ENCODE measurements at places on chromosomes 16 and 17.
A peak's percentile ranks its signal among the peaks of the same experiment; 100 is the strongest.

DNA sequence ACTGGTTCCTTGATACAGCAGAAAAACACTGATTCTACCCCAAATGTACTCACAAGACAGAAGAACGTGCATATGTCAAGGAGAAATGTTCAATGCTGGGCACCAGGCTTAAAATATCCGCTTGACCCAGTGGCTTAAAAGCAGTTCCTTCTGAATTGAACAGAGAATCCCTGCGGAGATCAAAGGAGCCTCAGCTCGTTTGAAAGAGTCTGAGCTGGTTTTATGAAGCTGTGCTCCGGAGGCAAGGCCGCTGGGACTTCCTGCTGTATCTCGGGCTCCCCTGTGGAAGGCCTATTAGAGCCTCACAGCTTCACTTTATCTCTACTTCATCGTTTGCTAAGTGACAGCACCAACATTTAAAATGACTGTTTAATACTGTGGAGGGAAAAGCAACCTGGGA lies 2.2 kb downstream of the LMF1 start:
- DNase-seq: no peak

DNA sequence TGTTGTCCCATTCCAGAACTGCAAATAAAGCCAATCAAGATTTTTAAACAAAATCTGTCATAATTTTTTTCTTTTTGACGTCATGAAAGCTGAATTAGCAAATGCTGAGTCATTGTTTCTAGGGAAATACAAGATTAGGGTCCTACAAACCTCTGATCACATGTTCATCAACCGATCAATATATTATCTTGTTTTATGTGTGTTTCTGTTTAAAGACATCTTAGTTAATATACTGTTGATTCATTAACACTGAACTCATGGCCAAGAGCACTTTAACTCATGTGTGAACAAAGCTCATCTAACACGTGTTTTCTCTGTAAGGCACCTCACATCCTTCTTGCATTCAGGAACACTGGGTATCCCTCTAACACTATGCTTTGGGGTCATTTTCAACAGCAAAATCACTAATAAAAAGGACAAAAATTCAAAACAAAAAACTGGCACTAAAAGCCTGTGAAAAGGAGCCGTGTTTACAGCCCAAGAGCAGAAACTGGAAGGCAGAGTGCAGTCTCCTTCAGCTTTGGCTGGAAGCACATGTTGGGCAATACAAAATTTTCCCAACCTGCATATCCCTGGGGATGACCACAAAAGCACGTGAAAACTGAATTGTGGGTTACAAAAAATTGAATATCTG lies 102.5 kb downstream of the PARN start:
- no peak for DNase-seq

DNA sequence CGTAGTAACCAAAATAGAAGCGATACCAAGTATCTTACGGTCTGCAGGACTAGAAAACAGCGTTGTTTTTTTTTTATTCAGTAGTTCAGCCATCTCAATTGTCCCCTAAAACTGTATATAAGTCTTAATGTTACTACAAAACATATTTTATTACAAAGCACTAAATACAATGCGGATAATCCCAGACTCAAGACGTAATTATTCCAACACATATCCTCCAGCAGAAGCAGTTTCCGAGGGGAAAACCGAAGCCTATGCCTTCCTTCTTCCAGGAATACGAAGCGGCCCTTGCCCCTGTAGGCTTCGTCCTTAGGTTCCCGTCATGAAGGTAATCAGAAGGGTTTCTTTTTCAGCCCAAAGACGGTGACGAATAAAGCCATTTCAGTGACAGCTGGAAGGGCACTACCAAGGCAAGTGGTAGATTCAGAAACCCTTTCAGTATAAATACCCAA lies 2.3 kb downstream of the TMEM107 start:
- no peak for DNase-seq

GRCh38 chr17:43020030-43020621 lies 2.1 kb downstream of the VAT1 start:
- DNase-seq: no peak

GRCh38 chr16:49499869-49500610 lies 126.4 kb downstream of the C16orf78 start:
- DNase-seq: no peak

DNA sequence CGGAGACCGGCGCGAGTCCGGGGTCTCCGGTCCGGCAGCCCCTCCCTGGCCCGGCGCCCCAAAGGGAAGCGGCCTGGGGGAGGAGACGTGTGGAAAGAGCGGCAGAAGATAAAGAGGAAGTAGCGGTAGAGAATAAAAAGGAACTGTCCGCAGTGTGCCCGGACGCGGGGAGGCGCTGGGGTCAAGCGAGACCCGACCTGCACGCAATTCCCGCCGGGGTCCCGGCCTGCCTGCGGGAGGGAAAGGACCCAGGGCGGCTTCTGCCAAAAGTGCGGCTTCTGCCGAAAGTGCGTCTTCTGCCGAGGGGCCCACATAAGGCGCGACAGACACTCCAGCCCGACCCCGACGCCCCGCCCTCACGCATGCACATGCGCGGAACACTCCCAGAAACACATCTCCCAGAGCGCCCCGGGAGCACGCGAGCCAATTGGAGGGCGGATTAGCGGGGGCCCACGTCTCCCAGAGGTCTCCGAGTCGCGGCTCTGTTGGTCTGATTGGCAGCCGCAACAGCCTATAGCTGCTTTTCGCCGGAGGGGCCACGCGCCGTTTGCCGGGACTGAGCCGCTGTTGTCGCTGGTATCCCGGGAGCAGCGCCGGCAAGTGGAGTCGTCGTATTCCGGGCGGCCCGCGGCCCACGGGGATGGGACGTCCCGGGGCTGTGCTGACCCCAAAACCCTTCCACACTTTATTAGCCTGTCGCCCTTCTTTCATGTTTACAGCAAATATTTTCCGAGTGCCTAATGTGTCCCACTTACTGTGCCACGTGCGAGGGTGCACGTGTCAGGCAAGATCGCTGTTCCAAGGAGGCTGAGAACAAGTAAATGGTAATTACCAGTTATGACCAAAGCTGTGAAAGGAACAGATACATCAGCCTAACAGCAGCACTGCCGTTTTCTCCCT lies 8.0 kb upstream of the MEFV start:
- peak; percentile 97 for DNase-seq

GRCh38 chr16:67336116-67336515 lies 9.5 kb downstream of the LRRC36 start:
- no peak for DNase-seq

GRCh38 chr17:5500589-5501391 lies 14.4 kb downstream of the MIS12 start:
- DNase-seq: peak; percentile 81

- DNase-seq: no peak
Observed at GRCh38 chr17:67992548-67993152, 3.6 kb downstream of the C17orf58 start.

DNA sequence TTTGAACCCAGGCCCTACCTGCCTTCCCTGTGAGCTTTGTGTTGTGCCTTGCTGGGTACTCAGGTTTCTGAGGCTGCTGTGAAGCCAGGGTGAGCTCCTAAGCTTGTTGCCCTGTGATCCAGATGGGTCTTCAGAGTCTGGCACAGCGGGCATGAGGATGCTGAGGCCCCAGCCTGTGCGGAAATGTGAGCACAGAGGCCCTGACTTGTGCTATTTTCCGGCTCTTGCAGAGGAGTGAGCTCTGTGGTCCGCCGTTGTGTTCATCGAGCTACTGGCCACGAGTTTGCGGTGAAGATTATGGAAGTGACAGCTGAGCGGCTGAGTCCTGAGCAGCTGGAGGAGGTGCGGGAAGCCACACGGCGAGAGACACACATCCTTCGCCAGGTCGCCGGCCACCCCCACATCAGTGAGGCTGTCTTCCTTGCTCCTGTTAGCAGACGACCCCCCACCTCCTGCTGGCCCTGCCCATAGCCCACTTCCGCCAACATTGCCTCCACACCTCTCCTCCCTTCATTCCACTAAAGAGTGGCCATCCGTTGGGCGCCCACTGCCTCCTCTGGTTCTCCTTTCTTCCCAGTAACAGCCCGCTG lies 2.7 kb downstream of the PHKG2 start:
- DNase-seq: no peak

DNA sequence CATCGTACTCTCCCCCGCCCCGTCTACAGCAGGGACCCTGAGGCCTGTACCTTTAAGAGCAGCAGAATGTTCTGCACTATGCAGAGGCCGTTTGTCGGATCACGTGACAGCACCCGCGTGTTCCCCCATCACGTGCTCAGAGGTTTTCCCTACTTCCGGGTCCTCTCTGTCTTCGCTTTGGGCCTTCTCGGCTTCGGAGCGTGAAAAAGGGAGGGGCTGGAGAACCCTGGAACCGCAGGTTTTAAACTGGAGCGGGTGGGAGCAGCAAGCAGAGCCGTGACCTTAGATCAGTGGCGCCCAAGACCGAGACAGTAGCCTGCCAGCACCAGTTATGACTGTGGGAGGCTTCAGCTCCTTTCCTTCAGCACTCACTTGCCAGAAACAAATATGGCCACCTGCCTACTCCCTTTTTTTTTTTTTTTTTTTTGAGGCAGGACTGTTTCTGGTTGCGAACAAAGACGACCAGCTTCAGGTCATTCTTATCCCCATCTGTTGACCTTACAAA lies at the start of gene CLN3:
TSS of gene CLN3 (minus strand) at position 105 of the 505 bp plus-strand sequence. CDS start 315 bp downstream, outside the sequence.
- peak; percentile 93 for DNase-seq

- DNase-seq: no peak
Observed at GRCh38 chr17:66643815-66644710, 190.9 kb upstream of the CACNG5 start.

DNA sequence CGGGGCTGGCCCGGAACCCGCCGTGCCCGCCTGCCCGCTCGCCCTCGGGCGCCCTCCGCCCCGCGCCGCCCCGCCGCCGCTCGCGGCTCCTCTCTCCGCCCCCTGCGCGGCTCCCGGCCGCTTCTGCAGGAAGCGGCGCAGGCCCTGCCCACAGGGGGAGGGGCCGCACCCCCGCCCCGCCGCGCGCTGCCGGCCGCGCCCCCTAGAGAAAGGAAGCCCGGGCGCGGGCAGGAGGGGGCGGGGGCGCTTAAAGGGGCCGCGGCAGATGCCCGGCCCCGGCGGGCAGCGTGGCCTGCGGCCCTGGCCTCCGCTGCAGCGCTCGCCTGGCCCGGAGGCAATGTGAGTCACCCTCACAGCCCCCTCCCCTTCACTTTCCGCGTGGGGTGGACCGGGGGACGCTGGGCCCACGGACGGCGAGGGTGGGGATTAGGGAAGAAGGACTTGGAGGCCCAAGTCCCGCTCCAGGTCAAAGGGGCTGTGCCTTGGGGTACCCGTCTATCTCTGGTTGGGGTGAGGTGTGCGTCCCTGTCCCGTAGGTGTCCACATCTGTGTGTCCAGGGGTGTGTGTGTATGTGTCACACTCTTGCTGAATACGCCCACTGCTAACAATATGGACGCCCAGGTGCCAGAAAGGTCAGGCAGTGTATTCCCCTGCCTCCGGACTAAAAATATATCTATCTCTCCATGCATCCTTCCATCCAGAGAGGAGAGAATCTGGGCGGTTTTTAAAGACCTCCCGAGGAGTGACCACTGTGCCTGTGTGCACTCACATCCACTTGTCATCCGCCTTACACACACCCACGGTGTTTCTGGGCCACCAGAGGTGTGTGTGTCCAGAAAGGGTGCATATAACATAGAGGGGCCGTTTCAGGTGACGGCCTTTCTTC lies at the start of gene GIT1:
TSS of gene GIT1 (minus strand) at position 125 of the 887 bp plus-strand sequence. CDS start 270 bp downstream, outside the sequence.
- peak; percentile 87 for DNase-seq

DNA sequence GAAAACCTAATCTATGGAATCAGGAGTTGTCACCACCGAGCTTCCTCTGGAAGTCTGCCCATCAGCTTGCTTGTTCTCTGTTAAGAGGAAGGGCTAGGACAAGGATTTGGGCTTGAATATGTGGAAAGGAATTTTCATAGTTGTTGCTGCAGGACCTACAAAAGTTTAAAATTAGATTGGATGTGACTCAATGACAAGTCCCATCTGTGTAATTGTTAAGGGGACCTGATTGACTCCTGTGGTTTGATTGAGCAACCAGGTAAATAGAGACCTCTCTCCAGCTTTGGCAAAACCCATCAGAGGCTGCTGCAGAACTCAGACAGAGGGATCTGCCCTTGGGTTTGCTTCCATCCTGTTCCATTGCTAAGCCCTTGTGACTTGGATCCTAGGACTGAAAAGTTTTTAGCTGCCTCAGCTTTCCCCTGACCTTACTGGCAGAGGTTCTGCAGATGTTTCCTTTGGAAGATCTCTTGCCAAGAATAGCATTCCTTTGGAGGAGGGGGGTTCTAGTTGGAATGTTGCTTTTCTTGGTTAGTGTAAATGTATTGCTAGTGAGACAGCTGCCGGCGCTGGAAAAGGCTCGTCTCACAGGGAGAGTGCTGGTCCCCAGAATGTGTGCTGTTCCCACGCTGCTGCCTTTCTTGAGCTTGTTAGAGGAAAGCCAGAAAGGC lies 50.0 kb downstream of the SF3B3 start:
- no peak for DNase-seq

- no peak for DNase-seq
Observed at GRCh38 chr16:30874244-30874820, 19.5 kb downstream of the BCL7C start.

DNA sequence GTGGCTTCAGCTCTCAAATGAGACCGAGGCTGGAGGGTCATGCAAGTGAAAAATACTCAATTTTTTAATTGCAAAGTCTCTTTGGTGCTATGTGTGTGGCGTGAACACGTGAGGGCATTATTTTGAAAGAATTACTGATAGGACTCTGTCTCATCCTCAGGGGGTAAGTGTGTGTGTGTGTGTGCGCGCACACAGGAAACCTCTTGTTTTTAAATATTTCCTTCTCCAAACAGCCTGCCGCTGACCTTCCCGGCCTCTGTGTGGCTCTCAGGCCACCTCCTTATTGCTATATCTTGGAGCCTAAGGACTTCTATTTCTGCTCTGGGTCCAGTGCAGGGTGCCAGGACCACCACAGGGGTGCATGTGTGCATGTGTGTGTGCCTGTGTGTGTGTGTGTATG lies 99.7 kb downstream of the CMIP start:
- DNase-seq: no peak

DNA sequence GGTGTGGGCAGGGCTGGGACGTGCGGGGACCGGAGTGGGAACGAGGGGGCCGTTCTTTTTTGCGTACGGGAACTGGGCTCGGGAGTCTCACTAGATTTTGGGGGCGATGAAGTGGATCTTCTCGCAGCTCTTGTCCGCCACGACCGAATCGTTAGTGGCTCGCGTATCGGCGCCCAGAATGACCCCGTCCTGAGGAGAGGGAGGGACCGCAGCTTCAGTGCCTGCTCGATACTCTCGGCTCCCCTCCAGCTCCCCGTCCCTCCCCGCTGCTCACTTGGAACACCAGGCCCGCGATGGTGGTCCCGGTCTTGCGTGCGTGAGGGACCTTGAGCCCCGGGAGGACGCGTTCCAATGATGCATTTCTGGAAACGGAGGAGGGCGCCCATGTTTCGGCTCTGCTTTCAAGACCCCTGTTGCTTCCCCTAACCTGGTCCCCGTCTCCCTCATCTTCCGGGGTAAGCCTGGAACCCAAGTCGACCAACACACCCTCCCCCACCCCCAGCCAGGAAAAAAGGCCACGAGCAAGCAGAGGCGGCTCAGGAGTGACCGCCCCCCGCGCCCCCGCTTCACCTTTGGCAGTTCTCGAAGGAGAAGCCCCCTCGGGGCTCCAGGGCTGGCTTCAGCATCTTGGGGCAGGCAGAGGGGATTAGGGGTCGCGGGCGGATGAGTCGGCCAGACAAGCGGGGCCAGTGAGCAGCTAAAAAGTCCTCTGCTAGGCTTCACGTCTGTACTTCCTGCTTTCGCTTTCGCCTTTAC lies at the start of gene PSMB10:
TSS of gene PSMB10 (minus strand) at position 727 of the 756 bp plus-strand sequence. CDS start at position 626, 101 bp downstream.
- no peak for DNase-seq

Measured in activated naive CD4-positive, alpha-beta T cell treated with anti-CD3 and anti-CD28 coated beads, Interleukin-2, amount 10 ng/mL, durations not matched to agents 7 days and 5 days (primary cell).